ENCODE measurements at places on chromosomes 6 and 20.

DNA sequence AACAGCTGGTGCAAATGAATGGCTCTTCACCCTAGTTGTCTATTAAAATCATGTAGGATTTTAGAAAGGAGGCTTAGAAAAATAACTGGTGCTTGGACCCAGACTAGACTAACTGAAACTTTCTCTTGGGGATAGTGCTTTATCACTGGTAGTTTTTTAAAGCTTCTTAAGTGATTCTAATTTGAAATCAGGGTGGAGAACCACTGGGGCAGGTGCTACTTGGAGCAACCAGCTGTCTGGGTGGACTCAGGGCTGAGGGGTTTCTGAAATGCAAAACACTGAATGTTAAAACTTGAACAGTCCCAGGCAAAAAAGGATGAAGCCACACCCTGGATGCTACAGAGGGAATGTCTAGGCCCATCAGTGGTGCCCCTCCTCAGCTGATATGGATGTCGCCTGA lies 81.2 kb downstream of the PXDC1 start:
- DNase-seq = no peak

DNA sequence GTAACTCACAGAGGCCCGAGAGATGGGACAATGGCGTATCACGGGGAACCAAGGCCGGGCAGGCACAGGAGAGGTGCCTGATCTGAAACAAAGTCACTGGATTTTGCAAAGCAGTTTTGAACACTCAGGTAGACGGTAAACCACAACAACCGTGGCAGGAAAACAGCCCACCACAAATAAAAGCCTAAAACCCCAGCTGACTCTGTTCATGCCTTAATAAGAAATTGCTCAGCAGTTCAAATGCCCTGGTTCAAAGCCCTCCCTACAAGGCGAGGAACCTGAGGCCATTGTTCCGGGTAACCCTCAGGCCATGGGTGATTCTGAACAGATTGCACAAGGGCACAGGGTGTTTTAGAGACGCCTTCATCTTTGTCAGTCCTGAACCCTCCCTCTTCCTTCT lies 114.2 kb downstream of the MAP3K7 start:
- no peak for DNase-seq

- no peak for DNase-seq
Observed at GRCh38 chr20:15699431-15700146, 873.7 kb downstream of the KIF16B start.

DNA sequence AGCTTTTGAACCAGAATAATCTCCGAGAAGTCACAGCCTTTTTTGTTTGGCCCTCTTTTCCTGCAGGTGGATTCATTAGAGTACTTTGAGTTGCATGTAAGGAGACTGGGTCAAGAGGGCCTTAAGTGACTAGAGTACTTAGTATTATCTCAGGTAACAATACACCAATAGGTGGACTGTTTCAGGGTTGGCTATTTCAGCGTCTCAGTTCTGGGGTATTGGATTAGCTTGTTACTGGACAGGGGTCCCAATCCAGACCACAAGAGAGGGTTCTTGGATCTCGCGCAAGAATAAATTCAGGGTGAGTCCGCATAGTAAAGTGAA lies 47.3 kb upstream of the SLC9A8 start:
- DNase-seq = no peak

DNA sequence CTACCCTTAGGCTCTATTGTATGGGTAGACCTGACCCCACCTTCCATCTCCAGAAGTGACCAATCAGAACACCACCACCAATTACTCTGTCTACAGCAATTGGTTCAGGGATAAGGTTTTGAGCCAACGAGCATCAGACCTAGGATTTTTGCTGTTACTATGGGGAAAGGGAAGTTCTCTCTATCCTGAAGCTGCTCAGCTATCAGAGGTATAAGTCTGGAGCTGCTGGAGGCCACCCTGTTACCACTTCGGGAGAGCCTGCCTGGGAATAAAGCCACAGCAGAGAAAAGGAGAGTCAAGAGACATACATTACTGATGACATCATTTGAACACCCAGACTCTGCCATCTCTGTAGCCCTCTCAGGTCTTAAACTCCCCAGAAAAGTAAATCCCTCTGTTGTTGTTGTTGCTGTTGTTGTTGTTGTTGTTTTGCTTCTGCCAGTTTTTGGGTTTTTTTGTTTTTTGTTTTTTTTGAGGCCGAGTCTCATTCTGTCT lies 94.5 kb downstream of the PREX1 start:
- no peak for DNase-seq

- no peak for DNase-seq
Observed at GRCh38 chr6:35052694-35053565, 88.2 kb downstream of the TCP11 start.

- no peak for DNase-seq
Observed at GRCh38 chr20:42795111-42795695, 394.5 kb downstream of the PTPRT start.

- no peak for DNase-seq
Observed at GRCh38 chr20:32777177-32777956, 15.2 kb downstream of the DNMT3B start.

DNA sequence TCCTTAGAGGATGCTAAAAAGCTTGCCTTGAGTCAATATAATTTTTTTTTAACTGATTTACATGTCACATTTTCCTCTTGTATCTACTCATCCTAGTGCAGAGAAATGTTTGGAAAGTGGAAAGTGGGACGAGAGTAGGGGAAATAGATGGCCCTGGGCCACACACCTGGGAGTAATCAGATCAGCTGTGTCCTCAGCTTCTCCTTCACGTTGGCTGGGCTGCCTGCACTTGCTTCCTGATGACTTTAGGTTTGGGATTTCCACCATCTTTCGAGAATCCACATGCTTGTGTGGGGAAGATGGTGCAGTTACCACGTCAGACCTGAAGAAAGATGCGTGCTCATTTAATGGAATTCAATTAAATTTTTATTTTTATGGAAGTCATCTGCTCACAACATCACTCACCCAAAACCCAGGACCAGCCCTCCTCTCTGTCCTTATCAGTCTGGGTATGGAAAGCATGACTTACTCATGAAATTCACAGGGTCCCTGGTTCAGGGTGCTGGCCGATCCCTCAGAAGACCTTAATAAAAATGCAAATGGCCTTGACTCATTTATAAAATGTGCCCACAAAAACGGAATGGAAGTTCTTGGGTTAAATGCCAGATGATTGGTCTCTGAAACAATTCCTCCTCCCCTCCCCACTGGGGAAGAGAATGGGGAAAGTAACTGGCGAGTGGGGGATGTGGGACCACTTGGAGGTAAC lies 74.5 kb upstream of the TIAM2 start:
- DNase-seq = no peak

DNA sequence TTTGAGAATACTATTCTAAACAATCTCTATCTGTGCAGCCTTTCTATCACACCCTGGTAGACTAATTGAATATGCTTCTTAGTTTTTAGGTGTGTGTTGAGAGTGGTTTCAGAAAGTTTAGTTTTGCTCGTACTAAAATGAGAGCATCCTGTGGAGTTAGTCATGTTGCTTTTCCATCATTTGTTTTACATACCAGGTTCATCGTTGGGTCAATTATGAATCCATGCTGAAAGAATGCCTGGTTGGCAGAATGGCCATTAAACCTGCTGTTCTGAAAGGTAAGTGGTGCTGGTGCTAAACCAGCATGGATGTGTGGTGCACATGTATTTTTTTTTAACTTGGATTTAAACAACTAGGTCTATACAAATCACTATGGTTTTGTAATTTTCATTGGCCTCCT lies 49.3 kb downstream of the CYB5R4 start:
- DNase-seq = no peak

- no peak for DNase-seq
Observed at GRCh38 chr20:21352703-21353102, 44.6 kb downstream of the NKX2-4 start.

GRCh38 chr20:8996817-8997512 lies 71.9 kb upstream of the PLCB4 start:
- DNase-seq = no peak

DNA sequence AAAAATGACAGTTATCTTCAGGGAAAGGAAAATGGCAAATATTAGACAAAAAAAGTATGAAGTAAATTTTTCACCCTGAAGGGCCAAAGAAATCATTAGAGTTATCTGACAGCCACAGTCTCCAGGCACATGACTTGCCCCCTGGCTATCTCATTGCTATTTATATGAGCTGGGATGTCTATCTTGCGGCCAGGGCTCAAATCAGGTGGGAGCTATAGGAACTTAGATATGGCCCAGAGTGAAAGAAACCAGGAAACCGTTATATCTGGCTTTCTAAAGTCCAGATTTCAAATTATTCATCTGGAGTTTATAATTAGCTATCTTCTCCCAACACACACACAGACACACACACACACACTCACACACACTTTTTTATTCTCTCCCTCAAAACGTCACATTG lies 135.3 kb upstream of the EEF1E1 start:
- DNase-seq = no peak

DNA sequence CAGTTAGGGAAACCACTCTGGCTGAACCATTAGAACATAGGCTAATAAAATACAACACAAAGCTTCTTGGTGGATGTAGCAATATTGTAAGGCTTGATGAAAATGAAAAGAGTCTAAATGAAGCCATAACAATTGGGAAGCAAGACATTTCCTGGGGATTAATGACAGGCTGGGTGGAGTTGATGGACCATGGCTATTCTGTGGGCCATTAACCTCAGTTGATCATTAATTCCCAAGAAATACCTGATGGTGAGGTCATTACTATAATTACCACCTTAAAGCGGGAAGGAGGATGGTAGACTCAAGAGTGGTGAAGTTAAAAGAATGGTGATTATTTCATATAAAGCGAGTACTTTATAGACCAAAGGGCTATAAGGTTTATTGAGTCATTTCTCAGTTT lies 455.8 kb upstream of the MAP3K7 start:
- DNase-seq = no peak

DNA sequence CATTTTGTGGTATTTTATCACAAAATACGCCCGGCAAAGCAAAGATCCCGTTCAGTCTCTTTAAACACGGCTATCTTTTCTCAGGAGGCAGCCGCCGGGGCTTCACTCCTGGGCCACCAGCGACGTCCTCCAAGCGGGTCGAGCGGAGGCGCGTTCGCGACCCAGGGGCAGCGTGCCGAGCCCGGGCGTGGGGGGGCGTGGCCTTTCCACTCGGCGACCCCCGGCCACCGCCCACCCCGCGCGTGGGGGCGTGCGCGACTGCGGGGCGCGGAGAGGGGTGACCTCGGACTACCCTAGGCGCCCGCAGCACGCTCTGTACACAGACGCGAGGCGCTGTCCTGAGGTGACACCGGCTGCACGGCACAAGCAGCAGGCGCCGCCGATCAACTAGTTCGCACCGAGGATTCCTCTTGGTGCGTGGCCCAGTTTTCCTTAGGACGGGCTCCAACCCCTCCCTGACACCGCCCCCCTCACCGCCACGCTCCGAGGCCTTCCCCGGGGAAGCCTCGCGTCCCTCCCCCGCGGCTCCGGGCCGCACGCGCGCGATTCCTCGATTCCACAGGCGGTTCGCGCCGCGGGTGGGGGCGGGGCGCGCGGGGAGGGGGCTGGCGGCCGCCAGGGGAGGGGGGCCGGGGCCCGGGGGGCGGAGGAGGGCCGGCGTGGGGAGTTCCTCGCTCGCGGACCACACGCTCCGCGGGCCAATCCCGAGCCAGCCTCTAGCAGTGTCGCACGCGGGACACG lies 1.1 kb upstream of the JARID2 start:
- DNase-seq = no peak

DNA sequence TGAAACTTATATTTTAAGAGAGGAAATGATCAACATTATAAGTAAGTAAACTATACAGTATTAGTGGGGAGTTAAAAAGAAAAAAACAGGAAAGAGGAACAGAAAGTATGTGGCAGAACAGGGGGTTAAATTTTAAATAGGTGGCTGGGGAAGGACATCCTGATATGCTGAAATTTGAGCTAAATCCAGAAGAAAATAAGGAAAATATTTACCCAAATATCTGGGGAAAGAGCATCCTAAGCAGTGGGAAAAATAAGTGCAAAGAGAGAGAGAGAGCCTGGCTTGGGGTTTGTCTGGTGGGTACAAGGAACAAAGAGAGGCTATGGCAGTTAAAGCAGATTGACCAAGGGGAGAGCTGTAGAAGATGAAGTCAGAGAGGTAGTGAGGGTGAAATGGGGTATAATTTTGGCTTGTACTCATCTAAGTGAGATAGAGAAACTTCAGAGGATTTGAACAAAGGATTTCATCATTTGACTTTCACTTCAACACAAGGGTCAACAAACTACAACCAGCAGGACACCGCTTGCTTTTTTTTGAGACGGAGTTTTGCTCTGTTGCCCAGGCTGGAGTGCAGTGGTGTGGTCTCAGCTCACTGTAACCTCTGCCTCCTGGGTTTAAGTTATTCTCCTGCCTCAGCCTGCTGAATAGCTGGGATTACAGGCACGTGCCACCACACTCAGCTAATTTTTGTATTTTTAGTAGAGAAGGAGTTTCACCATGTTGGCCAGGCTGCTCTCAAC lies 328.4 kb upstream of the CNR1 start:
- no peak for DNase-seq

DNA sequence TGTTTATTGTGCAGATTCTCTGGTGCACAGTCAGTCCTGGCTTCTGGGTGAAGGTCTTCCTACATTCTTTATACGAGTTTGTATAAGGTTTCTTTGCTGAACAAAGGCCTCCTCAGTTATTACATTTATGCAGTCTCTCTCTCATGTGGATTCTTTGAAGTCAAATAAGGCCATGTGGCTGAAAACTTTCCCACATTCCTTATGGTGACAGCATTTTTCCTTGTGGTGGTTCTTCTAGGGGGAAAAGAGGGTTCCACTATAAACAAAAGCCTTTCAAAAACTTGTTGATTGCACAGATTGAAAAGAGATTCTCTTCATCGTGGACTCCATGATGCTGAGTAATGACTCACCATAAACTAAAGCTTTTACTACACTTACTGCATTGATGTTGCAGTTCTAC lies 19.2 kb downstream of the ZSCAN12 start:
- DNase-seq = no peak

DNA sequence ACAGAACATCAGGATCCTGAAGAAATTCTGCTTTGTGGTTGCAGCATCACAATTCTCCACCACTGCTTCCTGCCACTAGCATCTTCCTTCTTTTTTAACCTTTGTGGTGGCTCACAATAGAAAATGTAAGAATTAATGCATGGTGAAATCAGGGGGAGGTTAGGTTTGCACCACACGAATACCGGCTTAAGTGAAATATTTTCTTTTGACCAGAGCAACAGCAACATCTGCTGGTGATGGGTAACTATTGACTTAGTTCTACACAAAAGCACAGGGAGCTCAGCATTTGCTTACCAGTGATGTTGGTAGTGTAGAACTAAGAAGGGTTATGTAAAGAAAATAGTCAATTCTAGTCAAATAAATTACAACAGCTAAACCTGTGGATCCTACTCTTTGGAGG lies 280.5 kb downstream of the SYNE1 start:
- DNase-seq = no peak

Measured in activated effector memory CD4-positive, alpha-beta T cell treated with Interleukin-2 at 50 U/mL for 16 hours (primary cell).